ENCODE measurements at places on chromosomes 2 and 18. TPM values are rescaled to one million over a fixed set of nuclear protein-coding genes. Genes with fewer than 3 reads are reported as not detected.

CLEC4F gene
- total RNA-seq: 0.10 TPM

RSAD2 gene
- total RNA-seq: 5.1 TPM

GRCh38 chr18:48993586-48993985 lies 42.8 kb upstream of the SMAD7 start:
- DNase-seq: peak; percentile 21

GRCh38 chr2:179338681-179339080 lies 74.0 kb upstream of the SESTD1 start:
- DNase-seq: no peak

DNA sequence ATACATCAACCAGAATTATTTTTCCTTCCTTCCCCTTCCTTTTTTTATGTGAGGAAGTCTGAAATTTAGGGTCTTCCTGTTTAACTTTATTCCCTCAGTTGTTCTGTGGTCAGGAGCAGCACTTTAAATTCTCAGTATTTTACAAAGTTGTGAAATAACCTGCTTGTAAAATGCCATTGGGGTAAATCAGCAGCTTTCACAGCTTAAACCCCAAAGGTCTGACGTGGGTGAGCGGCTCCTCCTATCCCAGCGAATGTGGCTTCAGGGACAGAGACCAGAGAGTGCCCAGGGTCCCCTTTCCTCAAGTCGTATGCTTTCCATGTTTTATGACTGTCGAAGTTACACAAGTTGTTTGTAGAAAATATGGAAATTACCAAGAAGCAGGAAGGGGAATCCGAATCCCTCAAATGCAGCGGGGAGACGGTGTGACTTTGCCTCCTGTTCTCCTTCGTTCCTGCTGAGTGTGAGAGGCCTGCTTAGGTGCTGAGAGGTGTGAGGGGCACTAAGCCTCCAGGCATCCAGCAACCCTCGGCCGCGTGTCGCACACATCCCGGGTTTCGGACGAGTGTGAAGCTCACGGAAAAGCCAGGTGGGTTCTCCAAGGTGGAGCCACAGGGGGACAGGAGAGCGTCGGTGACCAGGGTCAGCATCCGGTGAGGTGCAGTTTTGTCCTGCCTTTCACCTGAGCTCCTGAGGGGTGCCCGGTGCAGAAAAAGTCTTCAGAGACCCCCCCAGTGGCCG lies 10.8 kb upstream of the KCNG2 start:
- DNase-seq: no peak

- DNase-seq: no peak
Observed at GRCh38 chr18:8962855-8963635, 139.5 kb upstream of the NDUFV2 start.
